ENCODE measurements at places on chromosomes 4 and X.

DNA sequence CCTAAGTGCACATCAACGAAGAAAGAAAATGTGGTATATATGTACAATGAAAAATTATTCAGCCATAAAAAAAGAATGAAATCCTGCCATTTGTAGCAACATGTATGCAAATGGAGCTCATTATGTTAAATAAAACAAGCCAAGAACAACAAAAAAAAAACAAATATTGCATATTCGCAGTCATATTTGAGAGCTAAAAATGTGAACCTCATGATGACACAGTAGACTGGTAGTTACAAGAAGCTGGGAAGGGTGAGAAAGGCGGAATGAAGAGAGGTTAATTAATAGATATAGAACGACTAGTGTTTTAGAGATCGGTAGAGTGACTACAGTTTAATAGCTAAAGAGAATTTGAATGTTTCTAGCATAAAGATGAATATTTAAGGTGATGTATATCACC, 89.2 kb downstream of the PDS5A start:
- no peak for DNase-seq

- DNase-seq, result no peak
These were observed 264.9 kb upstream of the PRPS2 start for GRCh38 chrX:12526306-12526705.

DNA sequence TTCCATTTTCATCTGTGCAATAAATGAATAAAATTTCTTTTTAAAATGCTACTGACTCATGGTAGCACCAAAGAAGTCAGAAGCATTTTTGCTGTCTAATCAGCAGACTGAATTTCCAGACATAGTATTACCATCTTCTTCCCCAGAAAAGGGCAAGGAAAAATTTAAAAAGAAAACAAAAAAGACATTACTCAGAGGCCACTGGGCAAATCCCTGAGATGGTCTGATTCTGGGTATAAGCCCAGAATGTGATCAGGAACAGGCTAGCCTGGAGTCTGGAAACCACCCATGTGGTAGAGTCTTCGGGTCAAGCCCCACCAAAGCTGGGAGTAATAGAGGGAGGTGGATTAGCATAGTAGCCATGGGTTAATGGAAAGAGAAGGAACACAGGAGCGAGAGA, 342.8 kb downstream of the FBXW7 start:
- DNase-seq, result no peak

- DNase-seq, result no peak
These were observed 92.1 kb upstream of the SFRP2 start for GRCh38 chr4:153880983-153881382.

DNA sequence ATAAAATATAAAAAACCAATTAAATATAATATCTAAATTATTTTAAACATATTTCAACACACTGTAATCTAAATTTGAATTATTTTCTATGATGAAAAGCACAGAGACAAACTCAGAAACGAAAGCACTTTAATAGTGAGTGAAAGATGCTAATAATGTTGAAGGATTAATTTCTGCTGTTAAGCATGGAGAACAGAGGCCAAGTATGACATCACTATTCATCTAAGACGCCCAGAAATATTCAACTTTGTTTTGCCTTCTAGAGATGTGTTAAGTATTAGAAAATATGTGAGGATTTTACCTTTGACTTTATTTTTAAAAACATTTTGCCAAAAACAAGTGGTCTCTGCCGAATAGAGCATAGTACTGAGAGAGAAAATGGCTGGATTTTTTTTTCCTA, 19.3 kb downstream of the ARHGEF6 start:
- no peak for DNase-seq

Measured in RWPE2 (cell line).